ENCODE measurements at places on chromosomes 11 and 22. TPM values are rescaled to one million over a fixed set of nuclear protein-coding genes. Genes with fewer than 3 reads are reported as not detected.

IRAG1 gene
- total RNA-seq, result 29.8 TPM

PRDM11 gene
- total RNA-seq, result 33.9 TPM

LARGE1 gene
- total RNA-seq, result 78.5 TPM

DSCAML1 gene
- total RNA-seq, result 0.96 TPM

OR10G7 gene
- not detected for total RNA-seq

TMEM25 gene
- 16.1 TPM for total RNA-seq

GRCh38 chr22:20423906-20424551 lies 13.6 kb downstream of the SCARF2 start:
- DNase-seq, result no peak

DNA sequence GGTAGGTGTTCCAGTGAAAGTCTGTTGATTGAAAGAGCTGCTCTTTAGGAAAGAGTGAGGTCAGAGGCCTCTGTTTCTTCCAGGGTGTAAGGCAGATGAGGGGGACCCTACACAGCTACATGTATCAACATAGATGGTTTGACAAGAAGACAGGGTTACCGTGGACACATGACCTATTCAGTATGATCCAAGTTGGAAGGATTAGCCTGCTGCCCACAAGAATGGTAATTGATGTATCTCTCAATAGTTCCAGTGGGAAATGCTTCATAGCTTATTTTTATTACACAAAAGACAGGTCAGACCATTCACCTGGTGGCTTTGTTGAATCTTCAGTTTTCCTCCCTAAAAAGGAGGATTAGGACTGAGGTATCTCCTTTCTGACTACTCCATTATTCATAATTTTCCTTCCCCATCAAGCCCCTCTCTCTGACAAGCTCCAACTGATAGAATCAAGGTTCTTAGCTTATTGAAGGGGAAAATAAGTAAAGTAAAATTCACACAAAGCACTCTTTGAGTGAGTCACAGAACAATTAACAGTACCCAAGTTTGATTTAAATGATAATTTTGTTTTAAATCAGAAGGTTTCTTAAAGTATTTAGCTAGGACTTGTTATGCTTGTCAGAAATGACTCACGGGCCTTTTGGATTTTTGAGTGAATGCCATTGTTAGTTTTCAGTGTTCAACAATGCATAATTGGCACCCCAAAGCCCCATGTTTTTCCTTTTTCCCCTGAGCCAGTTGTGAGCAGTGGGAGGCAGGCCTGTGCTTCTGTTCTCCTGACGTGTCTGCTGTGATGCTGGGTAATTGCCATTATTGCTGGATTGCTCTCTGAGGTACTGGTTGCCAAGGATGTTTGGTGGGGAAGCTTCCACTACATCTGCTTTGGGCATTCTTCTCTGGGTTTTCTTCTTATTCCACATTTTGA lies 373.2 kb downstream of the DDX10 start:
- DNase-seq, result peak; percentile 22

DNA sequence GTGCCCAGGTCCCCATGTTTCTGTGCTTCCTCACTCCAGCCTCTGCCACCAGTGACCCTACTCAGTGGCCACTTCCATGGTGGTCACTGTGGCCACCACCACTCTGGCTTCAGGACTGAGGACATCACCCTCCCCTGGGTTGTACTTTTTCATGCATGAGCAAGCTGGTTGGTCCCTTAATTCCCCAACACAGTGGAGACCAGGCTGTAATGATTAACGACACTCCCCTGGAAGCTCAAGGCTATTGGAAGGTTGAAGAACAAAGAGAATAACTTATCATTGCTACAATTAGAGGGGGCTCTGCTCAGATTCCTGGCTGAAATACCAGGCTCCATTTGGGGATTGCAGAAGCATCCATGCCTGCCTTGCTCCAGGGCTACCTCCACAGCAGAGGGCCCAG lies 10.5 kb downstream of the PLAAT4 start:
- DNase-seq, result no peak

DNA sequence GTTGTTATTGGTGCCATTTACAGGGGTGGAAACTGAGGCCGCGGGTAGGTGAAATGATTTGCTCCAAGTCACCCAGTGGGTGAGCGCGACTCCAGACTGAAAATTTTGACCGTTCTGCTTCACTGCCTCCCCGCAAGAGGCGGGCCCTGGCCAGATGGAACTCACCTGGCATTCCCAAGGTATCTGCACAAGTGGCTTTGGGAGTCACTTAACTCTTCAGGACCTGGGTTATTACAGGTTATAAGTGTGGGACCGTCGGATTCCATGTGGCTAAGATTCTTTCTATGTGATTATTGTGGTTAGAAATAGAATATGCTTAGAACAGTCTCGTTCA lies 598 bp downstream of the CABIN1 start:
- DNase-seq, result no peak

- DNase-seq, result no peak
Observed at GRCh38 chr11:73950869-73951710, at the start of gene DNAJB13. TSS of gene DNAJB13 (plus strand) at chr11:73951026. CDS start at chr11:73951070, 44 bp downstream.

DNA sequence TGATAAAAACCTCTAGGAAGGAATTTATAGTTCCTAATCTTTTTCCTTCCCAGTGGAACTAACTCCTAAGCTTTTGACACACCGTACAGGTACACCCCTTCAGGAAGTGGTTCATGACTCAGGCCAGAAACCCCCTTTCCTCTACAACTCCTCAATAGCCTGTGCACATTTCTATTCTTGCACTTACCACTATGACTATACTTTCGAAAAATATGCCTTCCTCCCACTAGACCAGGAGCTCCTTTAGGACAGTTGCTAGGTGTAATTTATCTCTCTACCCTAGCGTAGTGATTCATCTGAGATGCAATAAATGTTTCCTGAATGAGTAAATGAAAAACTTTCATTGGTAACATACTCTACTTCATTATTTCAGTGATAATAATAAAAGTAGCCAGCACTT lies 14.5 kb downstream of the MAP6 start:
- DNase-seq, result no peak

GRCh38 chr22:29128891-29129807 lies 56.3 kb downstream of the KREMEN1 start:
- DNase-seq, result peak; percentile 78

DNA sequence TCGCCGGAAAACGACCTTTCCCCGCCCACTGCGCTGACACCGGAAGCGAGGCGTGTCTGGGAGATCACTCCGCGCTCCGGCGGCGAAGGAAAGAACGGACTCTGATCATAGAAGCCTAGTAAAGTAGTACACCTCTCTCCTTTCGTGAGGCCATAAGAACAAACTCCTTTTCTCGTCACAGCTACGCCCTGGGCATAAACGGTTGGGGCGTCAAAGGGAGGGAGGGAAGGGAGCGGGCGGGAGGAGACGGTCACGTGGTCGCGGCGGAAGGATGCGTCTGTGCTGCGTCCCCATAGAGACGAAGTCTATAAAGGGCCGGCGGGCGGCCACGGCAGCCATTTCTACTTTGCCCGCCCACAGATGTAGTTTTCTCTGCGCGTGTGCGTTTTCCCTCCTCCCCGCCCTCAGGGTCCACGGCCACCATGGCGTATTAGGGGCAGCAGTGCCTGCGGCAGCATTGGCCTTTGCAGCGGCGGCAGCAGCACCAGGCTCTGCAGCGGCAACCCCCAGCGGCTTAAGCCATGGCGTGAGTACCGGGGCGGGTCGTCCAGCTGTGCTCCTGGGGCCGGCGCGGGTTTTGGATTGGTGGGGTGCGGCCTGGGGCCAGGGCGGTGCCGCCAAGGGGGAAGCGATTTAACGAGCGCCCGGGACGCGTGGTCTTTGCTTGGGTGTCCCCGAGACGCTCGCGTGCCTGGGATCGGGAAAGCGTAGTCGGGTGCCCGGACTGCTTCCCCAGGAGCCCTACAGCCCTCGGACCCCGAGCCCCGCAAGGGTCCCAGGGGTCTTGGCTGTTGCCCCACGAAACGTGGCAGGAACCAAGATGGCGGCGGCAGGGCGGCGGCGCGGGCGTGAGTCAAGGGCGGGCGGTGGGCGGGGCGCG lies at the start of gene ATF4:
ATF4 (plus strand) TSS at position 337 of the 880 bp plus-strand sequence. CDS start 884 bp downstream, outside the sequence.
- peak; percentile 98 for DNase-seq

DNA sequence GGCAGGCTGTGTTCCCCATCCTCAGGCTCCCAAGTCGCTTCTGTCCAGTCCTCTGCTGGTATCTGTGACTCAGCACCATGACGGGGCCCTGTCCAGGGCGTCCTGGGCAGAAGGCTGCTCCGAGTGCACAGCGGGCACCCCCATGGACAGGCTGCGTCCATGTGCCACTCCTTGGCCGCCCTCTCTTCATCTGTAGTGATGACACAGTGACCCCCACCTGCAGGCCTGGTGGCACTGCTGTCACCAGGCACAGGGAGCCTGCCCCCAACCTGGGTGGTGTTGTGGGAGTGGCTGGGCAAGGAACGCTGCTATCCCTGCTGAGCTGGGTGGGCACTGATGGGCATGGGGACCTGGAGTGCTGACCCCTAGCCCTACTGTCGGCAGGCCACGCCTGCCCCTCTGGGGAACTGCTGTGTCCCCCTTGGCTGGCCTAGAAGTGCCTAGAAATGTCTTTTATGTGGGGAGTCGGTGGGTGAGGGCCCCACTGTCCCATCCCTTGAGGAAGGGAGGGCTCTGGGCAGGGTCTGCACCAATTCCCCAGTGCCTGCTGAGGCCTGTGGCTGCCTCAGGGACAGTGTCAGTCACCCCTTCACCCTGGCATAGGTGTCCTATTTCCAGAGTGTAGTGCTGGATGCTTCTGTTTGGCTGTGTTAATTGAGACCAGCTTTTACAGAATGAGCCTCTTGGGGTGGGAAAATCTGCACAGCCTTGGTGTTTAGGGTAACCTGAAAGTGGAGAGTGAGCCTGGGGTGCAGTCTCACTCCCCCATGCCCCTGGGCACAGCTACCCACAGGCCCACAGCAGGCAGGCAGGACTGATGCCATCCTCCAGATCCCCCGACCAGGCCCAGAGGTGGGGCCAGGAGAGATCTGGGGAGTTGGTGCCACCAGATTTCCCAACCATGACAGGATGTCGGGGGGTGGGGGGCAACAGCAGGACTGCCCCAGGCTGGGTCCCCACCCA lies 34.5 kb downstream of the RTN4R start:
- DNase-seq, result no peak

- no peak for DNase-seq
Observed at GRCh38 chr11:119427279-119427678, 4.3 kb upstream of the THY1 start.

DNA sequence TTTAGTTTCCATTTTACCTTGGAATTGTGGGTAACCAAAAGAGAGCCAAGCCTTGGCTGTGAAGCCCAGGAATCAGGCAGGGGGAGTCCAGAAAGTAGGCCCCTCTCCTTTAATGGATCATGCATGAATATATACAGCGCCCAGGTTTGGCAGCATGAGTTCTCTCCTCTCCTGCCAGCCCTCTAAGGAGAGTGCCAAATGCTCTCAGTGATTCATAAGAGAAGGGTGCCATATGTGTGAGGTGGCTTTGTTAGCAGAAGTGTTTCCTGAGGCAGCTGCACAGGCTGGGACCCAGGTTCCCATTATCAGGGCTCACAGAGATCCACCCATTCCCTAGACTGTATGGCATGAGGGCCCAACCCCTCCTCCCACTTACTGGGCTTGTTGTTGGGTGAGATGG lies 52.3 kb upstream of the SCUBE2 start:
- no peak for DNase-seq

GRCh38 chr22:37560608-37561211 lies 430 bp downstream of the CDC42EP1 start:
- DNase-seq, result peak; percentile 86

DNA sequence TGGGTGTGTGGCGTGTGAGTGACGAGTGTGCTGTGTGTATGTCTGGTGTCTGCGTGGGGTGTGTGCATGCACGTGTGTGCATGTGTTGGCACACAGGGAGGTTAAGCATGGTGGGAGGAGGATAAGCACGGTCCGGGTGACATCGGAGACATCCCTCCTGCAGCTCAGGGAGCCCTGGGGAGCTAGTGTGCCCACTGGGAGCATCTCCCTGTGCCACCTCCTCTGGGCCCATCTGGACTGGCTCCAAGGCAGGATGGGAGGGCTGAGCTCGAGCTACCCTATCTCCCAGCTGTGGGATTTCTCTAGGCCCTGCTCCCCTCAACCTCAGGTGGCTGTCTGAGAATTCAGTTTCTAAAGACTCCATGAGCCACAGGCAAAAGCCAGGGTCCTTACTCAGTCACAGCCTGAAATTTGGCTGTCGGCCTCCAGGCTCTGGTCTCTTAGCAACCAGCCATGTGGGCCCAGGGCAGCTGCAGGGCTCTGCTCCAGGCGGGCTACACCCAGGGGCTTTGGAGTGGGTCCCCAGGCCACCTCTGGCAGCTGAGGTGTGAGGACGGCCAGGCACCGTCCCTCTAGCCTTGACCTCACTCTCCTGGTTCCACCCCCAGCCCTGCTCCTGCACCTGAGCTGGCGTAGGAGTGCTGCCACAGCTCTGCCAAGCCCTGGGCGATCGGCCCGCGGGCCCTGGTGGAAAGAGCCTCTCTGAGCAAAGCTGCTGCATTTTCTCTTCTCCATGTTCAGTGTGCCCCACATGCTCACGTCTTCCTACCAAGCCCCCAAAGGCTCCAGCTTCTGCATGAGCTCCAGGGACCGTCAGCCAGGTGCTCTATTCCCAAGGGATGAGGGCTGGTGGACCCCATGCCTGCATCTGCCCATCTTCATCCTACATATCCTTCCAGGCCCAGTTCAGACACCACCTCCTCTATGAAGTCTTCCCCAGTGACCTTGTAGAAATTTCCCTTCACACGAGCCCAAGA lies 39.7 kb downstream of the RTL6 start:
- no peak for DNase-seq

- DNase-seq, result no peak
Observed at GRCh38 chr11:3950996-3951660, 95.7 kb downstream of the STIM1 start.

GRCh38 chr22:49354516-49355210 lies 473.0 kb downstream of the BRD1 start:
- no peak for DNase-seq

DNA sequence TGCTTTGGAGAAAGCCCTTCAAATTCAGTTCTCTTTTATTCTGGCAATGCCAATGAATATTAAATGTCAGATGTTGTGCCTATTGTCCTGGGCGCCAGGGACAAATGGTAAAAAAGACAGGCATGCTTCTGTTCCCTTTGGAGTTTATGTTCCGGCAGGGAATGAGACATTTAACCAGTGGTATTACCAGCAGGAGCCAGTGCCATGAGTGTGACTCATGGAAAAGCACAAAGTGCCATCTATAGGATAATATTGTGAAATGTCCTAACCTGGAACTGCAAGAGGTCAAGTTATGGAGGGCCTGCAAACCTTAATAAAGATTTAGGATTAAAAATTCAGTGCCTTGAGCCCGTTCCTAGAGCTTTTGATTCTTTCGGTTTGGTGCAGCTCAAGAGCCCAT lies 39.5 kb downstream of the REXO2 start:
- no peak for DNase-seq

DNA sequence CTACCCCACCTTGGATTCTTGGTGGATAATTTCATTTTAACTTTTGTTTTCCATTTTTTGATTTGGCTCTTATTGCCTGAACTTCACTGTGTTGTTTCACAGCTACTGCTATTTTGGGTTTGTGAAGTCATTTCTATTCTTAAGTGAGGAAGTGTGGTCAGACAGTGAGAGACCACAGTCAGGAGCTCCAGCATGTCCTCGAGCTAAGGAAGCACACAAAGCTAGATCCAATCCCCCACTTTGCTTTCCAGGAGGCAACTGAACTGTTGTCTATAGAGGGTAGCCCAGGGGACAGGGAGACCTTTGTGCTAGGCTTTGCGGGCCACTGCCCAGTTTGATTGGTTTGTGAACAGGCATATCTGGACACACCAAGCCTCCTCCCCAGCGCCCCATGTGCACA lies 251.8 kb upstream of the KIRREL3 start:
- DNase-seq, result no peak

All from right cardiac atrium (tissue), 5 donors.